GM23338 (cell line): ENCODE measurements at places on chromosomes 16 and 17.

GRCh38 chr16:52408191-52408845, 138.6 kb downstream of the TOX3 start:
- no peak overlapping the region for H3K27ac ChIP-seq
- H3K36me3 ChIP-seq: no peaks in the 10 kb centered on the region
- no peak overlapping the region for H3K4me3 ChIP-seq

DNA sequence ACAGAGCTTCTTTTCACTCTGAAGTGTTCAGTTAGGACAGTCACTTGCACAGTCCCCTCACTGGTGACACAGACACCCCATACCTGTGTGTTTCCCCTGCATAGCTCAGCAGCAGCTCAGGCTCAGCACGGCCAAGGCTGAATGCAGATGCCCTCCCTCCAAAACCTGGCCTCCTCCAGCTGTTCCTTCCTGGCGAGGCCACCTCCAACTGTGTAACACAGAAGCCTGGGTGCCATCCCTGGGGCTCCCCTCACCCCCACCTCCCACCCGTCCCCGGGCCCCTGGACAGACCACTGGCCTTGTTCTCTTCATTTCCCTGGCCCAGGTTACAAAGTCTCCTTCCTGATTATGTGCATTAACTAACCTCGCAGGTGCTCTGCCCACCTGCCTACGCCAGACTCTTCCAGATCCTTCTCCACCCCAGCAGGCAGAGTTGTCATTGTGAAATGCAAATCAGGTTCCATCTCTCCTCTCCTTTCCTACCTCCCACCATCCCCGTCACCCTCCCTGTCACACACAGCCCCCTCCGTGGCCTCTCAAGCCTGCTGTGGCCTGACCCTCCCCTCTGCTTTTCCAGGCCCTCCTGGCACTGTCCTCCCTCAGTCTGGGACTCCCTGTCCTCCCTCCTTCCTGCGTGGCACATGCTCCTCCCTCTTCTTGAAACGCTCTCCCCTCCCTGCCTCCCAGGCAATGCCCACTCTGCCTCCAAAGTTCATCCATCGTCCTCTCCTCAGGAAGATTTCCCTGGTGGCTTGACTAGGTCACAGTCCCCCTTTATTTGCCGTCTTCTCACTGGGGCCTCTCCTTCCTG, 26.4 kb downstream of the MLYCD start:
- no peak for DNase-seq
- peaks cover 13% of the 10 kb centered on the region for H3K4me1 ChIP-seq
- no peaks in the 10 kb centered on the region for H3K36me3 ChIP-seq
- H3K27me3 ChIP-seq: no peaks in the 10 kb centered on the region

GRCh38 chr16:84159007-84159406, 13.9 kb downstream of the DNAAF1 start:
- no peak overlapping the region for H3K4me3 ChIP-seq
- no peak overlapping the region for H3K27ac ChIP-seq
- no peaks in the 10 kb centered on the region for H3K27me3 ChIP-seq

- H3K4me1 ChIP-seq: no peaks in the 10 kb centered on the region
- no peak overlapping the region for H3K27ac ChIP-seq
- DNase-seq: no peak
- H3K27me3 ChIP-seq: no peaks in the 10 kb centered on the region
- H3K36me3 ChIP-seq: peaks cover 4% of the 10 kb centered on the region; the same call in 1 of the 2 replicates
Observed at GRCh38 chr17:67198131-67198530, 46.9 kb downstream of the HELZ start.
